ENCODE measurements at places on chromosomes 7 and 10. TPM values are rescaled to one million over a fixed set of nuclear protein-coding genes. Genes with fewer than 3 reads are reported as not detected.

SLC26A3 gene
- total RNA-seq: not detected

LLCFC1 gene
- total RNA-seq: not detected

PIK3CG gene
- total RNA-seq: 4.4 TPM

MMRN2 gene
- 57.2 TPM for total RNA-seq

DNA sequence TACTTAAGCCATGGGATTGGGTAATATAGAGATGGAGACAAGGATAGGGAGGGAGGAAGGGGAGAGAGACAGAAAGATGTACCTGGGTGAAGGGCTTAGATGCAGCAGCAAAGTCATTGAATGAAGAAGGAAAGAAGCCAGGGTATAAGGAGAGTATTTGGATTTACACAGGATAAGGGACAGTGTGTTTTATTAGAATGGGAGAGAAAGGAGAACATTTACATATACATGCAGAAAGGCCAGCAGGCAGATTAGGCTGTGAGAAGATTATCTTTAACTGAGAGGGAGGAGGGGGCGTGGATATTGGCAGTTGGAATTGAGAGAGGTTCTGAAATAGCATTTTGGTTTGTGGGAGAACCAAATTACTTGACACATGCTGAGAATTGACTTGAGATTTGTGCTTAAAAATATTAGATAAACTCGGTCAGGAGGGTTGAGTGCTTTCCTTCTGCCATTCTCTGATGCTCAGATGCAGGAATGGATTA, 161.5 kb upstream of the ZNF804B start:
- H3K27ac ChIP-seq: no peak overlapping the region
- H3K4me1 ChIP-seq: no peaks in the 10 kb centered on the region
- H3K36me3 ChIP-seq: no peaks in the 10 kb centered on the region
- no peaks in the 10 kb centered on the region for H3K27me3 ChIP-seq
- DNase-seq: no peak

GRCh38 chr10:28594406-28594805, 61.5 kb downstream of the WAC start:
- peaks cover 52% of the 10 kb centered on the region for H3K4me1 ChIP-seq
- H3K4me3 ChIP-seq: no peak overlapping the region
- H3K27ac ChIP-seq: no peak overlapping the region
- peaks cover 30% of the 10 kb centered on the region for H3K36me3 ChIP-seq

DNA sequence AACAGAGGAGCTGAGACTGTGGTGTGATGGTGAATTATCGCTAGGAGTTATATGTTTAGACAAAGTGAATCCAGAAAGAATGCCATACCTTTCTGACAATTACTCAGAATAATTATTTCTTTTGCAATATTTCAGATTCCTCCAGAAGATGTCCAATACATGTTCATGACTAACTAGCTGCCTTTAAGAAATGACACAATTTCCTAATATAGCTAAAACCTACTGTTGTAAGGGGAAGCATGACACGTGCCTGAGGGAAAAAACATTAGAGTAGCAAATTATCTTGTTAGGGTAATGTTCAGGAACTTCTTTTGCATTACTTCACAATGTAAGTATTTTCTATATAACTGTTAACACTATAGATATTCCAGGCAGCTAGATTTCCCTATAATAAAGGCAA, 150.3 kb downstream of the COL28A1 start:
- H3K4me3 ChIP-seq: no peak overlapping the region
- H3K27ac ChIP-seq: no peak overlapping the region
- H3K36me3 ChIP-seq: no peaks in the 10 kb centered on the region
- no peaks in the 10 kb centered on the region for H3K4me1 ChIP-seq
- DNase-seq: no peak

- no peak overlapping the region for H3K4me3 ChIP-seq
- peaks cover 20% of the 10 kb centered on the region for H3K4me1 ChIP-seq
- H3K36me3 ChIP-seq: no peaks in the 10 kb centered on the region
- H3K27ac ChIP-seq: peak overlapping the region; percentile 61
Measured at GRCh38 chr10:29703271-29703670, 68.5 kb upstream of the SVIL start.

DNA sequence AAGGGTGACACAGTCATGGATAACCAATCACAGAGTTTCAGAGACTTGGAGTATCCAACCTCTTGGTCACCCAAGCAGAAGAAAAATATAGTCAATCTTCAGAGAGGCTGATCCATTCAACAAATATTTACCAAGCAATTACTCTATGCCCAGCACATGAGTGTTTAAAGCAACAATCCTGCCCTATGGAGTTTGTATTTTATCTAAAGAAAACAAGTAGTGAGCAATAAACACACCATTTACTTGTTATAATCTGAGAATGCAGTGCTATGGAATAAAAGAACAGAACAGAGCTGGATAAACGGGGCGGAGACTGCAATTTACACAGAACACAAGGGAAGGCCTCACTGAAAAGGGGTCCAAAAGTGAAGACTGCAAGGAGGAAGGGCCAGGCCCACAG, 63.8 kb downstream of the GRB10 start:
- no peak for DNase-seq
- H3K27me3 ChIP-seq: no peaks in the 10 kb centered on the region
- H3K27ac ChIP-seq: no peak overlapping the region
- no peaks in the 10 kb centered on the region for H3K36me3 ChIP-seq
- peaks cover 8% of the 10 kb centered on the region for H3K4me1 ChIP-seq
- H3K4me3 ChIP-seq: no peak overlapping the region

- H3K4me1 ChIP-seq: no peaks in the 10 kb centered on the region
- H3K36me3 ChIP-seq: no peaks in the 10 kb centered on the region
- H3K4me3 ChIP-seq: no peak overlapping the region
- DNase-seq: no peak
- no peak overlapping the region for H3K27ac ChIP-seq
- no peaks in the 10 kb centered on the region for H3K27me3 ChIP-seq
Measured at GRCh38 chr10:124194199-124194824, 100.9 kb upstream of the CHST15 start.

- H3K27ac ChIP-seq: no peak overlapping the region
- no peak overlapping the region for H3K4me3 ChIP-seq
- no peaks in the 10 kb centered on the region for H3K36me3 ChIP-seq
- no peaks in the 10 kb centered on the region for H3K27me3 ChIP-seq
- no peak for DNase-seq
Measured at GRCh38 chr7:151683615-151684407, 164.1 kb upstream of the RHEB start.

DNA sequence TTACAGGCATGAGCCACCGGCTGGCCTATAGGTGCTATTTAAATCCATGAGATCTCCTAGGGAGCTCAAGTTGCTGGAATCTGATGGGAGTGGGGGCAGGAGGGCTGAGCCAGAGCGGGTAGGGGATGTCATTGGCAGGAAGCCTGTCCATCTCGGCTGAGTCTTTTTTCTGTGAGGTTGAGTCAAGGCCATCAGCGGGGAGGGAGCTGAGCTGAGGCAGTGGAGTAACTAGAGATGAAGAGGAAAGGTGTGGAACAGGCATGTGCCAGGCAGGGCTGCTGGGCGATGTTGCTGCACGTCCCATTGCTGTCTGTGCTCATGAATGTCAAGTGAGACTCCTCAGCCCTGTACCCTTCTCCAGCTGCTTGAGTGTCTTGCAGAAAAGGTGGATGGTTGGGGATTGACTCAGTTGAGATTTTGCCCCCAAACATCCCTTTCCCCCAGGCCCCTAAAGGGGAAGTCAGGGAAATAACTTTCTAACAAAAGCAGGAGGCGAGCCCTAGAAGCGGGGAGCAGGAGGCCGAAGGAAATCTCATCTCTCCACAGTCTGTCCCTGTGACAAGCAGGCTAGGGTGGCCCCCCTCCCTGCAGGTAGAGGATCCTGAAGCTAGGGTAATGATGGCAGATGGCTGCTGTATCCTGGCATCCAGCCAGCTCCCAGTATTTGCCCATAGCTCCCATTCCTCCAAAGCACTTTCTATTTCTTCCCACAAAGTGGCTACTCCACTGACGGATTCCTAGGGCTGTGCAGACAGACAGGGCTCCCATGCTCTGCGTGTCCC, 5.4 kb downstream of the ATP6V1F start:
- no peak overlapping the region for H3K27ac ChIP-seq
- H3K27me3 ChIP-seq: no peaks in the 10 kb centered on the region
- DNase-seq: no peak
- peaks cover 55% of the 10 kb centered on the region for H3K4me1 ChIP-seq

DNA sequence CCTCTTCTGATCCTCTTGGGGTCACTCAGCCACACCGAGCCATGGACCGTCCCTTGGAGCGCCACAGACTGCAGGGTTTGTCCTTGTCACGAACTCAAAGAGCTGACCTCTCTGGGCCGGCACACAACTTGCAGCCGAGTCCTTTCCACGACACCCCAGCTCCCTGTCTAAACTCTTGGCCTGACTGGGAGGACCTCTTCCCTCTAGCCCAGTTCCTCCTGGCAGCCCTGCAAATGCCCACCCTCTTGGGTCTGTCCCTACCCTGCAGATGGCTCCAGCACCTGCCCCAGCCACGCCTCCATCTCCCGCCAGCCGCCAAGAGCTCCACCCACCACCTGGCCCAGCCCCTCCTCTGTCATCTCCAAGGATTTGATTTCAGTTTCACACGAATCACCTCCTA, 339.2 kb downstream of the DNAJB6 start:
- no peaks in the 10 kb centered on the region for H3K4me1 ChIP-seq
- no peak overlapping the region for H3K4me3 ChIP-seq
- H3K27ac ChIP-seq: no peak overlapping the region
- no peaks in the 10 kb centered on the region for H3K27me3 ChIP-seq

GRCh38 chr10:119754085-119754484, 28.2 kb downstream of the INPP5F start:
- H3K4me1 ChIP-seq: no peaks in the 10 kb centered on the region
- H3K36me3 ChIP-seq: no peaks in the 10 kb centered on the region
- H3K27me3 ChIP-seq: no peaks in the 10 kb centered on the region
- H3K27ac ChIP-seq: no peak overlapping the region

DNA sequence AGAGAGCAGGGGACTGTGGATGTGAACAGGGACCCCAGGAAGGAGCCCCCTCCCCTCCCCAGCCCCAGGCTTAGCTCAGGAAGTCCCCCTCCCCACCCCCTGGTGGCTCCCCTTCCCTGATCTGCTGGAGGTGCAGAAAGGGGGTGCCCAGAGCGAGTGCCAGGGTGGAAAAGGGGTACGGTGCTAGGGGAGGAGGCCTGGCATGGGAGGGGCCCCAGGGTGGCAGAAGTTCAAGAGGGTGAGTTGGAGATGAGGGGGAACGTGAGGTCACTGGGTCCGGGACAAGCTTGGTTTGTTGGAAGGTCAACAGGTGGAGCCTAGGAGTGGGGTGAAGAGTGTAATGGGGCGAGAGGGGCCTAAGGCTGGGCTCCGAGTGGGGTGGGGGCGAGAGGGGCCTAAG, 21.5 kb upstream of the TBL2 start:
- no peaks in the 10 kb centered on the region for H3K27me3 ChIP-seq
- H3K36me3 ChIP-seq: no peaks in the 10 kb centered on the region
- no peaks in the 10 kb centered on the region for H3K4me1 ChIP-seq
- no peak for DNase-seq

- DNase-seq: no peak
- H3K27ac ChIP-seq: no peak overlapping the region
- no peaks in the 10 kb centered on the region for H3K27me3 ChIP-seq
- no peaks in the 10 kb centered on the region for H3K4me1 ChIP-seq
- H3K36me3 ChIP-seq: no peaks in the 10 kb centered on the region
- H3K4me3 ChIP-seq: no peak overlapping the region
Measured at GRCh38 chr10:122571892-122572291, 11.3 kb downstream of the DMBT1 start.

- DNase-seq: no peak
- no peaks in the 10 kb centered on the region for H3K27me3 ChIP-seq
- no peak overlapping the region for H3K4me3 ChIP-seq
- no peak overlapping the region for H3K27ac ChIP-seq
- H3K4me1 ChIP-seq: peaks cover 46% of the 10 kb centered on the region
Measured at GRCh38 chr10:14652067-14652466, 122.6 kb downstream of the FAM107B start.

DNA sequence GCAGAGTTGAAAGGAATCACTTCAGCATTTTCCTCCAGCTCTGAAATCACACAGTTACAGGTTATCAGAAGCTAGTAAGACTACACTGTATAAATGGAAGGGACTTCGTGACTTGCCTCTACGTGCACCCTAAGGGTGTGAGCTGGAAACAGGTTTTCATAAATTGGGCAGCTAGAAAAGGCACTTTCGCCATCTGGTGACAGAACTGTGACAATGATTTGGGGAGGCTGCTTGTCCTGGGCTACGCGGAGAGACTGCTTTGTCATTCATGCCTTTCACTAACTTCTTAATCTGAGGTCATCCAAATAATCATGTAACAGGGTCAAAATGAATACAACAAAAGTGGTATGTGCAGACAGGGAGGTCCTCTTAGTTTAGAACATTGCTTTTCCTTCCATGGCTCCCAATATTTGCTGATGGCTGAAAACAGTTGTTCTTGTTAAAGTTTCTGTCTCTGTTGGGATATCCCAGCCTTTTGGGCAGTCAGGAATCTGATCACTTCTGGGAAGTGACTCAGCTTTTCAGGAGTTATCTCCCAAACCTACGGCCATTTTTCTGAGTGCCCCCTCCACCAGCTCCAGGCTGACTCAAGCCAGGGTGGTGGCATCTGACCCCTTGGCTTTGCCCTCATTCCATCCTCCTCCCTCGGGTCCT, 17.8 kb downstream of the VWC2 start:
- DNase-seq: no peak
- H3K27ac ChIP-seq: no peak overlapping the region
- H3K4me3 ChIP-seq: no peak overlapping the region
- H3K4me1 ChIP-seq: peaks cover 9% of the 10 kb centered on the region
- H3K36me3 ChIP-seq: no peaks in the 10 kb centered on the region
- H3K27me3 ChIP-seq: no peaks in the 10 kb centered on the region

GRCh38 chr7:70744492-70744891, 387.5 kb upstream of the GALNT17 start:
- no peaks in the 10 kb centered on the region for H3K27me3 ChIP-seq
- H3K4me1 ChIP-seq: peaks cover 20% of the 10 kb centered on the region
- H3K4me3 ChIP-seq: no peak overlapping the region
- DNase-seq: no peak
- H3K27ac ChIP-seq: no peak overlapping the region

GRCh38 chr7:143405173-143406001, 3.3 kb downstream of the EPHA1 start:
- H3K27ac ChIP-seq: no peak overlapping the region
- peaks cover 34% of the 10 kb centered on the region for H3K4me1 ChIP-seq
- no peaks in the 10 kb centered on the region for H3K36me3 ChIP-seq
- H3K27me3 ChIP-seq: no peaks in the 10 kb centered on the region
